ENCODE measurements at places on chromosomes 2 and 18.

- no peak for DNase-seq
These were observed 78.8 kb upstream of the FAM136A start for GRCh38 chr2:70380621-70381020.

DNA sequence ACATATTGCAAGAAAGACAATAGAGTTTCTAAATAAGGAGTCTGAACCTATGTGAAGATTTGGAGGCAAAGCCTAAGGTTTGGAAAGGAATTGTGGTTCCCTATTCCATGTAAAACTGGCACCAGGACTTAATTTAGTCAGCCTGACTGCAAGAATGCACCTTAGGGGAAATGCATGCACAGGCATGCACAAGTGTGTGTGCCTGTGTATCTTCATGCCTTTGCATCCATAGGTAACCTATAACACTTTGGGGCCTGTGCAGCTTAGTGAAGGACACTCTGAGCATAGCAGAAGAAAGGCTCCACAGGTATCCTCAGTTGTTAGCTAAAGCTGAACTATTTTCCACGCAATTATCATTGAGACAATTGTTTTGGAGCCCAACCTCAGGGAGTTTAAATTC, 73.4 kb downstream of the RPRM start:
- no peak for DNase-seq

DNA sequence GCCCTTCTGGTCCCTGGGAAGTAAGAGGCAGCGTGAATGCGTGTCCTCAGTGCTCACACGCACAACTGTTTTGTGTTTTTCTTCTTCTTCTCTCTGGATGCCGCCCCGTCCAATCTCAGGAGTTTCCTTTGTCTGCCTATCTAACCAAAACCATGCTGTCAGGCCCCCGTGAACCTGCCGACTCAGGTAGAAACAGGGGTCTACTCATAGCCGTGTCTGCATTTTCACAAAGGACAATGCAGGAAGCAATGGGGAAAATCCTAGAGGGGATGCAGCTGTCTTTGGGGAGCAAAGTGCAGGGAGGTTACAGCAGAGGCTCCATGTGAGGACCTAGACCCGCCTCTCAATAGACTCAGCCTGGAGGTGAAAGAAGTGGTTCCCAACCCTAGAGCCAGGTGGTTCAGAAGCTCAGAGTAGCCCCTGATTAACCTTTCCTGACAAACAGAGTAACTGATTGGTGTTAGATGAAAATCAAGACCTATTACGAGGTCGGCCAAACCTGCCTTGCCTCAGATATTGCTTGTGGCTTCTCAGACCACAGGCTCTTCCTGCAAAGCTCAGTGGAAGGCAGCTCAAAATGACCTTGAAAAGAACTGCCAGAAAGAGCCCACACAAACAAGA, 49.3 kb downstream of the CD226 start:
- no peak for DNase-seq

DNA sequence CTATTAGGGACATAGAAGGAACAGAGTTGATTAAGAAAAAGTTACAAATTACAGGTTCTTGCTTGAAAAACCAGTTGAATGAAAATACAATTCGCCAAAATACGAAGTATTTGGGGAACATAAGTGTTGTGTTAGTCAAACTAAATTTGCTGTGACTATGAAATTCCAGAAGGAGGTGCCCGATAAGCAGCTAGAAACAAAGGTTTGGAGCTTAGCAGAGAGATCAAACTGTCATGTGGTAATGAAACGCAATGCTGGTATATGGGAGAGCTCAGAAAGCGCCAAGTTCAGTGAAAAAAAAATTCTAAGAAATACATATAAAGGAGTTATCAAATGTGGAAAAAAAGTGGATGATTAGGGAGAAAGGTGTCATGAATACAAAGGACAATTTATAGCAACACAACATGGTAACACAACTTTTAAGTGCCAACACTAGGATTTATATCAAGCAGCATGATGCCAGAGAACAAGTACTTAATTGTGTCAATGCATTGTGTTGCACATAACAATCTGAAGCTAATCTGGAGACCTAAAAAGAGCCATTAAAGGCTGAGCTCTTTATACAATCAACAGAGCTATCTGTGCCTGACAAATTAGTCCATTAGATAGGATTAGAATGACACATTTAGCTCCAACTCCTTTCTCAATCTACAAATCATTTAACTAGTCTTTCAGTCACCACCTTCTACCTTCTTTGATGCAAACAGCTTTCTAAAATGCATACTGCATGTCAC, 31.2 kb downstream of the SMAD2 start:
- DNase-seq = no peak

GRCh38 chr18:61926532-61926931, 33.7 kb upstream of the RNF152 start:
- DNase-seq = no peak

GRCh38 chr2:8363161-8363560, 318.7 kb upstream of the ID2 start:
- no peak for DNase-seq

DNA sequence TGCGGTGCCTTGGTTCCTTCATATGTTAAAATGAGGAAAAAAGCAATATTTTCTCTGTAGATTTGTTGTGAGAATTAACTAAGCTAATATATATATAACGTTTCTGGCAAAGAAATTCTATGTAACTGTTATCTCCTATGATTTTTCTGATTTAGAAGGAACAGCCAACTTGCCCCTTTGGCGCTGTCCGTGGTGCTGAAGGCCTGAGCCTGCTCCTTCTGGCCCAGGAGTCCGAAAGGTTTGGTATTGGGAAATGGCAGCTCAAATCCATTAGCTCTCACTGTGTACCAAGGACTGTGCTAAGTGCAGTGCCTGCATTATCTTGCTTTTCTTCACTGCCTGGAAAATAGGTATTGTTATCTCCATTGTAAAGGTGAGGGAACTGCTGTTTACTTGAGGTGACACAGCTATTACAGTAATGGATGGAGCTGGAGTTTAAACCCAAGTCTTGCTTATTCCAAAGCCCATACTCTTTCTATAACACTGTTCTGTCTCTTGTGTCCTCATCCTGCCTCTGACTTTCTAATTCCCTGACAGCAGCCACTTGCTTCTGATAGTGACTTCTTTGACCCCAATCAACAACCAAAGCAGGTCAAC, 52.2 kb downstream of the C1QL2 start:
- DNase-seq = no peak

DNA sequence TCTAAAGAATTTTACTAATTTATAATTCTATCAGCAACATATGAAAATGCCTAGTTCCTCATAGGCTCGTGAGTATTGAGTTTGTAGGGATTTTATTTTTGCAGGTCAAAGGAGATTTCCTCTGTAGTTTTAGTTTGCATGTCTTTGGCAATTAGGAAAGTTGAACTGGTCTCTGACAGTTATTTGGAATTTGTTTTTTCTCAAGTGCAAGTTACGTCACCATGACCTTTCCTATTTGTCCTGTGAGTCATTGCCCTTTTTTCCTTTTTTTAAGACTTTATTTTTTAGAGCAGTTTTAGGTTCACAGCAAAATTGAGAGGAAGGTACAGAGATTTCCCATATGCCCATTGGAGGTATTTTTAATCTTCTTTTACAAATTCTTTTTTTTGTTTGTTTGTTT, 29.0 kb downstream of the RAMP1 start:
- DNase-seq = no peak

- peak; percentile 69 for DNase-seq
These were observed 41.4 kb downstream of the FAM178B start for GRCh38 chr2:96945014-96945413.

DNA sequence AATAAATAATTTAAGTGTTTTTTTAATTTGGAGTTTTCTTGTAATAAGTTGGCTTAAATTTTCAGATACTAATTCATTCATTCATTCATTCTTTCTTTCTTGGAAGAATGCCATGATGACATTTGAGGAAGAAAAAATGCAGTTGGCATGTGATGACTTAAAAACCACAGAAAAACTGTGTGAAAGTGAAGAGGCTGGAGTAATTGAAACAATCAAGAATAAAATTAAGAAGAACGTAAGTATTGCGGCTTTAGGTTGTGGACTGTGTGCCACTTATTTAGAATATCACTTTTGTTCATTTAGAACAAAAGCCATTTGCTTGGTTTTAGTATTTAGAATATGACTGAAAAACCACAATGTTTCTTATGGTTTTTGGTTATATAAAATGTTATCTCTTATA, 51.4 kb downstream of the TTC39C start:
- no peak for DNase-seq

DNA sequence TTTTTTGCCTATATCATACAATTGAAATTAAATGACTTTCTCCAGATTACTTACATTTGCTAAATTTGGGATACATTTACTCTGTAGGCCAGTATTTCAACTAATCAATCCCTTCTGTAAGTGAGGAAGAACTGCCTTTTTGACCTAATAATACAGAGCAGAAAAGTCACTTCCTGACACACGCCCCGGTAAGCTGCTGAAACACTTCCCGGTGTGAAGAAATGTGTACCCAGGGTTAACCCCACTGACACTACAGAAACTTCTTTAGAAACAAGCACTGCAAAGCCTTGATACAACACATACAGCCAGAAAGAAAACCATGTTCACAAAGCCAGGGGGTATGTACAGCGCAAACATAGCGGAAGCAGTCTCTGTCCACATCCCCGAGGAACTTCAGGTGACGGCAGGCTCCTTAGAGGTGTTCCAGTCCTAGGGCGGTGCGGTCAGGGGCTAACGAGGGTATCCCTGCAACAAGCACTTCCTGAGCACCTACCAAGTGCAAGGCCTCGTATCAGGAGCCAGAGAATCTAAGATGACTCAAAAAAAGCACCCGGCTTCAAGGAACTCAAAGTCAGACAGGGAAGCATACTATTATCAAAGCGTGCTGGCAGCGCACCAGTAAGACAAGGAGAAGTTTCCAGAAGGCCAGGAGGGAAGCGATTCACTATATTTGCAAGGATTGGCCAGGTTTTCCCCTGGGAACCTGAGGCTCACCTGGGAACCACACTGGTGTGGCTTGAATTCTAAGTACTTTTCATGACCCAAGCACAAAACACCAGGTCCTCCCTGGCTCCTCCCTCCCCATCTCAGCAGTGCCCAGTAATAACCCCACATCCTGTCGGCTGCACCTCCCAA, 46.6 kb downstream of the ZNF516 start:
- DNase-seq = no peak

GRCh38 chr2:209821806-209822205, 50.2 kb downstream of the UNC80 start:
- DNase-seq = no peak

DNA sequence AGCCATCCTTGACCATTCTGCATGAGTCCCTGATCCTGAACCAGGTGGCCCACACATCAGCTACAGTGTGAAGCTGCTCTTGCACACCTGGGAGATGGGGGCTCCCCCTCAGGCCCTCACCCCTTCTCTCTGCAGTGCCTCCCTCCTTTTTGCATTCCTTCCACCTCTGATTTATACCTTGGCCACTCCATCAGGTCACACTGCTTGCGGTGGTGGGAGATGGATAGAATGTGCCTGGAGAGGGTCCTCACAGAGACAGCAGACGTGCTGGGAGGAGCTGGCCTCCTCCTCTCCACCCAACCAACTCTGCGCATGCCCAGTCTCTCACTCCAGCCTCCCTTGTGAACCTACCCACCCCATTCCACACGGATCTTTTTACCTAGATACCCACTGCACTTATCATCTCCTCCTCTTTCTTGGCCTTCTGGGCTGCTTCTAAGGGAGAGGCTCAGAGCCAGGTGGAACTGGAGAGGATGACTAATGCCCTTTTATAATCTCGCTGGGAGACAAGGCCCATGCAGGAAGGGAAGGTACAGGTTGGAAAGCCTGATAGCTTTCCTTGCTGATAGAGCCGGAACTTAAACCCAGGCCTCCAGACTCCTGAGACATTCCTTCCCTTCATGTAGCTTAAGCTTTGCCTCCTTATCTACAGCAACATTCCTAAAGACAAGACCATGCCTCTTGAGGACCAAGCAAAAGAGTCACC, 205.1 kb downstream of the ZBTB7C start:
- DNase-seq = no peak

DNA sequence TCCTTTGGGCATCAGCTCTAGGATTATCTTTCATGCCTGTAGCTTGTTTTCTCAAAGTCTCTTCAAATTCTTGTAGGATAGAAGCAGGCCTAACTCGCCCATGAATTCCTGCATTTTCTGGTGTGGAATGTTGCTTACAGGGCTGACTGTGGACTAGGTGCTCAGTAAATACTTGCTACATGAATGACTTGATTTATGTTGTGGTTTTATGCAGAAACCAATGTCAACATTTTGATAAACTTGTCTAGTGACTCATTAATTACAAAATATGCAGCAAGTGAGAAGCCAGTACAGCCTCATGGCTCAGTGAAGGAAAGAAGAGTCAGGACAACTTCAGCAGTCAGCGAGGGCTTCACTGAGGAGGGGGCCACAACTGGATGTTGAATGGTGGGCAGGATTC, 110.6 kb upstream of the SIX2 start:
- DNase-seq = no peak

DNA sequence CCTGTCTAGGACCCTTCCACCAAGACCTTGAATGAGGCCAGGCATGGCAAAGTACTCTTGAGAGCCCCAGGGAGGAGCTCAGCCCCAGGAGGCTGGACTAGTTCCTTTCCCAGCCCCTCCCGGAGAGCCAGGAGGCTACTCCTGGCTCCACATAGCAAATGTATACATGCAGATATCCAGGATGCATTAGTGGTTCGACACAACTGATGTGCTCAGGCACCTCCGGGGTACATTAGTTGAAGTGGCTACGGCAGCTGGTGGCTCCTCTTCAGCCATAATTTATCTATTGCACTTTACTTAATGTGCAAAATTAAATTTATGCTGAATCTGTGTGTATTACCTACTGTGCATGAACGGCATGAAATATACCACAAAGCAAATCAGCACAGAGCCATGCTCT, 182.8 kb upstream of the MEIS1 start:
- DNase-seq = peak; percentile 70

DNA sequence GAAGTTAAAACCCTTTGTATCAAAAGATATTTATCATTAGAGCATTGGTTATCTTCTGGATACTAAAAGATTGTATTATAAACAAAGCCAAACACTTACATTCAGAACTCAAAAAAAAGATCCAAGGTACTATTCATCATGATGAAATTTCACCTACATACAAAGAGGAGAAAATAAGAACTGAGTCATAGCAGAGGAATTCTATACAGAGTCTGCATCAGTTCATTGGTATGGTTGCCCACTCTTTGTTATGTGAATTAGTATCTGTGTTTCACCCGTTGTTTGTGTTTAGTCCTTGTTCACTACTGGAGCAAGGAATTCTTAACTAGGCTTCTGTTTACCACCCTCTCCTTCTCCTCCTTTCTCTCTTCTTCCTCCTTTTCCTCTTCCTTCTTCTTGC, 157.9 kb downstream of the LNPK start:
- DNase-seq = no peak

GRCh38 chr2:38960609-38961320, 71.1 kb downstream of the ARHGEF33 start:
- no peak for DNase-seq

DNA sequence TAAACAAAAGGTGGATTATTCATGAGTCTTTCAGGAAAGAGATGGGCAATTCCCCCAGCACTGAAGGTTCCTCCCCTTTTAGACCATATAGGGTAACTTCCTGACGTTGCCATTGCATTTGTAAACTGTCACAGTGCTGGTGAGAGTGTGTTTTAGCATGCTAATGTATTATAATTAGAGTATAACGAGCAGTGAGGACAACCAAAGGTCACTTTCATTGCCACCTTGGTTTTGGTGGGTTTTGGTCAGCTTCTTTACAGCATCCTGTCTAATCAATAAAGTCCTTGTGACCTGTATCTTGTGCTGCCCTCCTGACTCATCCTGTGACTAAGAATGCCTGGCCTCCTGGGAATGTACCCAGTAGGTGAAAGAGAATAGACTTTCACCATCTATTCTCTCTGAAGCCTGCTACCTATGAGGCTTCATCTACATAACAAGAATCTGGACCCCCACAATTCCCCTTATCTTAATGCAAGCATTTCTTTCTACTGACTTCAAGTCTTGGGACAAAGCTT, 148.7 kb downstream of the CABLES1 start:
- DNase-seq = no peak
